IPS-NIHi11 (cell line): ENCODE measurements at places on chromosomes 7 and 10.

- no peak for DNase-seq
These were observed 86.2 kb downstream of the SH3PXD2A start for GRCh38 chr10:103769176-103769575.

- DNase-seq = no peak
These were observed 316.6 kb downstream of the PAXIP1 start for GRCh38 chr7:154686305-154686704.

DNA sequence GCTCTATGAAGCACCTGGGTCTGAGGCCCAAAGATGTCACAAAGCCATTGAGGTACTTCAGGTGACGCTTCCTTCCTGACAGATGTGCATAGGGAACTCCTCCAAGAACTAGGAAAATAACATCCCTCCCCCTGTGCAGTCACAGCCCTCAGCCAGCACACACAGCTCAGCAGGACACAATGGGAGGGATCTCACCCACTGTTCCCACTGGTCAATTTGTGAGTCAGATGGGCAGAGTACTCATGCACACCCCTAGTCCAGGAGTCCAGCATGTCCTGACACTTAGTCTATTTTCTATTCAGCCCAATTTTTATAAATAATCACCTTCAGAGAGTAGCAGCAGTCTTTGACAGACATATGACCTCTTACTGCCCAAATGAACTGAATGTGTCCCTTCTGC lies 60.7 kb upstream of the PFKP start:
- DNase-seq = no peak

DNA sequence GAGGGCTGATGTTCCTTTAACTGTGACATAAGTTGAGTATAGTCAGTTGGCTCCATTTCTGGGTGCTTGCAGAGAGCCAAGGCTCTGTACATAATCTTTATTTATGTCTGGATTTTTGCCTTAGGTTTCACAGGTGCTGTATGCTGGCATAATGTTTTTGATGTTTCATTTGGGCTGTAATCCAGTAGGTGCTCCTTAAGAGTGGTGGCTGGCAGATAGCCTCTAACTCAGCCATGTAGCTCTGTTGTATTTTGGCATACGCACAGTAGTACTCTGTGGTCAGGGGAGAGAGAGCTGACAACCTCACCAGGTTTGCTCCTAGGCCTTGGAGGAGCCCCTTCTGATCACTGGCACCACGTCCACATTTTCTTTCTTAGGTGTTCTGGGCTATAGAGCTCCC lies 61.1 kb downstream of the RNF133 start:
- no peak for DNase-seq

DNA sequence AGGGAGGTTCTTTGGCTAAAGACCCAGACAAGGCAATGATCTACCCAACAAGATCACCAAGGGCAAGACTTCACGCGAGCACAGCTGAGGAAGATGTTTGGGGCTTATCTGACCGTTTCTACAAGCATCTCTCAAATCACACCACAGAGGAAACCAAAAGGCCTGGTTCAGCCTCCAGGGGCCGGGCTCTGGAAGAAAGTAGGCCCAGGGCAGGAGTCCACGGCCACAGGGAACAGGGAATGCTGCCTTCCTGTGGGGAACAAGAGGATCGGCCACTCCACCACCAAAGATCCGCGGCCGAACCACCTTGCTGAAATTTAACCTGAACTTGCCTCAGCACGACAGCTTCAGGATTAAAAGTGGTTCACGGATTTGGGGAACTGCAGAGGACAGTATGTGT lies 332.5 kb downstream of the PTPRN2 start:
- DNase-seq = no peak

GRCh38 chr10:64113375-64113774 lies 592.2 kb downstream of the REEP3 start:
- no peak for DNase-seq

DNA sequence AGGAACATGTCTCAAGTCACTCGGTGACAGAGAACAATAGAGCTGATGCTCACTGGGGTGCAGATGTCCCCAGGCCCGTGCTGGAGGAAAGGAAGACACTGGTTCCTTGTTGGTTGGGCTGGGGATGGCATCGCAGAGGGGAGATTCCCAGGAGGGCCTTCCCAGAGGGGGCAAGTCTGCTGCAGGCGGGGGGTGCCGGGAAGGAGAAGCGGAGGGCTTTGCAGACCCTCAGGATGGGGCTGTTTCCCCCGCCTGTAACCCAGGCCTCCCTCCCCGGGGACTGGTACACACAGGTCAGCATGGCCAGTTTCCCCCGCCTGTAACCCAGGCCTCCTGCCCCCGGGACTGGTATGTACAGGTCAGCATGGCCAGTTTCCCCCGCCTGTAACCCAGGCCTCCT lies 283.8 kb downstream of the DNAJB6 start:
- DNase-seq = no peak

- no peak for DNase-seq
These were observed 45.7 kb downstream of the ESYT2 start for GRCh38 chr7:158783595-158783994.

GRCh38 chr7:158422887-158423560 lies 164.6 kb downstream of the PTPRN2 start:
- no peak for DNase-seq

DNA sequence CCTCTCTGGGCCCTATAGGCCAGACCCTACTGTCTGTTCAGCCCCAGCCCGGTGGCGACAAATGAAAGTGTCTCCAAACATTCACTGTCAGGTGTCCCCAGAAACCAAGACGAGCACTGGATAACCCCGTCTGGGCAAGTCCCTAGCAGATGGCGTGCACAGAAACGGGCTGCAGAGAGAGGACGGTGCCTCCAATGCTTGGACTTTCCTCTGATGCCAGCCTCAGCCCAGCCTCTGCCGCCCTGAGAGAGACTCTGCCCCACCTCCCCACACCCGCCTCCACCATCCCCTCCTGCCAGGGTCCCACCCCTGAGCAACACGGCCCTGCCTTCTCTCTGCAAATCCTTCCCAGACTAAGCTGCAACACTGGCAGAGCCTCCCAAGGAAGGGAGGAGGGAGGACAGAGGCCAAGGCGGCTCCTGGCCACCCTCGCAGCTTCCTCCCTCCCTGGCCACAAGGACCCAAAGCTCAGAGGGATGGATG lies 7.4 kb upstream of the LFNG start:
- DNase-seq = no peak

DNA sequence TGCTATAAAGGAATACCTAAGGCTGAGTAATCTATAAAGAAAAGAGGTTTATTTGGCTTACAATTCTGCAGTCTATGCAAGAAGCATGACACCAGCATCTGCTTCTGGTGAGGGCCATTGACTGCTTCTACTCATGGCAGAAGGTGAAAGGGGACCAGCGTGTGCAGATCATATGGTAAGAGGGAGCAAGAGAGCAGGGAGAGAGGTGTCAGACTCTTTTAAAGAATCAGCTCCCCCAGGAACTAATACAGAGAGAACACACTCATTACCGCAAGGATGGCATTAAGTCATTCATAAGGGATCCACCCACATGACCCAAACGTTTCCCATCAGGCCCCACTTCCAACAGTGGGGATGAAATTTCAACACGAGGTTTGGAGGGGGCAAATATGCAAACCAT lies 3.5 kb upstream of the COL28A1 start:
- DNase-seq = no peak

DNA sequence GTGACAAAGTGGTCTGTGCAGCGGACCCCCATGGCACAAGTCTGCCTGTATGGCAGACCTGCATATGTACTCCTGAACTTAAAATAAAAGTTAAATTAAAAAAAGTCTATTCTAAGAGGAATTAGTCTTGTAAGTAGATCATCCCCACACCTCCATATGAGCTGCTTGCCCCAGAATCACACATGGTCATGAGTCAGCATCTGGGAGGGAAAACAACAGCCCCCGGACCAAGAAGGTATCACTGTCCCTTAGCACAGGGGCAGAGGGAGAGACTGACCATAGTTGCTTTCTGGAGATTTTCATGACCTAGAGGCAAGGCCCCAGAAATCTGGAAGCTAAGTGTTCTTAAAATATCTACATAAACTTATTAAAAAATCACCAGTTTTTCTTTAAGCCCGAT lies 86.6 kb upstream of the PDK4 start:
- DNase-seq = no peak

GRCh38 chr10:129929343-129930292 lies 34.5 kb downstream of the EBF3 start:
- DNase-seq = peak; percentile 48

GRCh38 chr7:109751241-109751640 lies 1181.6 kb downstream of the DNAJB9 start:
- no peak for DNase-seq

- DNase-seq = no peak
These were observed 190.0 kb downstream of the PLXNA4 start for GRCh38 chr7:132386201-132386681.

DNA sequence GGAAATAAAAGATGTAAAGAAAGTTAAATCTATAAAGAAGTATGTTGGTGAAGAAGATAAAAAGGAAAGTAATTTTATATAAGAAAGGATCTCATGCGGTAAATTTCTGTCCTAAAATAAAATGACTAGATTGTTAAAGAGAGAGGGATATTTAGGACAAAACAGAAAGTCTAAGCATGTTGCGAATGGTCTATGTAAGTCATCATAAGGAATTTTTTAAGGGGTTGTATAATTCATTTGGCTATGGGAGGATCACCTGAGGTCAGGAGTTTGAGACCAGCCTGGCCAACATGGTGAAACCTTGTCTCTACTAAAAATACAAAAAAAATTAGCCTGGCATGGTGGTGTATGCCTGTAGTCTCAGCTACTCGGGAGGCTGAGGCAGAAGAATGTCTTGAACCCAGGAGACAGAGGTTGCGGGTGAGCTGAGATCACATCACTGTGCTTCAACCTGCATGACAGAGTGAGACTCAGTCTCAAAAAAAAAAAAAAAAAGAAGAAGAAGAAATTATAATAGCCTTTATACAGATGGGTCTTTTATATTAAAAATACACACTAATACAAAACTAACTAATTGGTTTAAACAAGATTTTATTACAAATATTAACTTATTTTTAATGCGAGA lies 294.3 kb downstream of the MAGI2 start:
- no peak for DNase-seq

GRCh38 chr10:70334526-70335245 lies 47.7 kb downstream of the LRRC20 start:
- no peak for DNase-seq

DNA sequence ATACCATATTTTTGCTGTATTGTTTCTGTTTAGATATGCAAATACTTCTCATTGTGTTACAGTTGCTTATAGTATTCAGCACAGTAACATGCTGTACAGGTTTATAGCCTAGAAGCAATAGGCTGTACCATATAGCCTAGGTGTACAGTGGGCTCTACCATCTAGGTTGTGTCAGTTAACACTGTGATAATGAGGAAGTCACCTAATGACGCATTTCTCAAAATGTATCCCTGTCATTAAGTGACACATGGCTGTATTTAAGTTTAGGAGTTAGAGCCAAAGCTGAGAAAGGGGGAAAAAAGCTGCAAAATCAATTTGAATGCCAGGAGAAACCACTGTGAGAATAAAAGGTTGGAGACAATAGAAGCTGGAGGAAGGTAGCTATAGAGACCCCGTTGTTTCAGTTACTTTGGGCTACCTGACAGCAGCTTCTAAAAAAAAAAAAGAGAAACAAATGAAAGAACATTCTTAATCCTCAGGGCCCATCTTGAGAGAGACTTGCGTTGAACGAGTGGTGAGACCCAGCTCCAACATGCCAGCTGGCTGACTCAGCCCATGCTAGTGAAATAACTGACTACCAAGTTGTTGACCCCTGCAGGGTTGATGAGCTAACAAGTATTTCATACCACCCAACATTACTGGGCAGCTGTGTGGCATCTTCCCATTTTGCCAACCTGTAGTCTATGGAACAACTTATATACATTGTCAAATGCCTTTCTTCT lies 8.7 kb downstream of the STARD3NL start:
- DNase-seq = no peak

DNA sequence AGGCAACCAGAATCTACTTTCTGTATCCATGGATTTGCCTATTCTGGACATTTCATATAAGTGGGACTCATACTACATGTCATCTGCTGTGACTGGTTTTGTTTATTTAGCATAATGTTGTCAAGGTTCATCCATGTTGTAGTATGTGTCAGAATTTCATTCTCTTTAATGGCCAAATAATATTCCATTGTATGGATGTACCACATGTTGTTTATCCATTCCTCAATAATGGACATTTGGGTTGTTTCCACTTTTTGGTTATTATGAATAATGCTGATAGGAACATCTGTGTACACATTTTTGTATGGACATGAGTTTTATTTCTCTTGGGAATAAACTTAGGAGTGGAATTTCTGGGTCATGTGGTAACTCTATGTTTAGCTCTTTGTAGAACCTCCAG lies 133.7 kb downstream of the CREB5 start:
- no peak for DNase-seq

DNA sequence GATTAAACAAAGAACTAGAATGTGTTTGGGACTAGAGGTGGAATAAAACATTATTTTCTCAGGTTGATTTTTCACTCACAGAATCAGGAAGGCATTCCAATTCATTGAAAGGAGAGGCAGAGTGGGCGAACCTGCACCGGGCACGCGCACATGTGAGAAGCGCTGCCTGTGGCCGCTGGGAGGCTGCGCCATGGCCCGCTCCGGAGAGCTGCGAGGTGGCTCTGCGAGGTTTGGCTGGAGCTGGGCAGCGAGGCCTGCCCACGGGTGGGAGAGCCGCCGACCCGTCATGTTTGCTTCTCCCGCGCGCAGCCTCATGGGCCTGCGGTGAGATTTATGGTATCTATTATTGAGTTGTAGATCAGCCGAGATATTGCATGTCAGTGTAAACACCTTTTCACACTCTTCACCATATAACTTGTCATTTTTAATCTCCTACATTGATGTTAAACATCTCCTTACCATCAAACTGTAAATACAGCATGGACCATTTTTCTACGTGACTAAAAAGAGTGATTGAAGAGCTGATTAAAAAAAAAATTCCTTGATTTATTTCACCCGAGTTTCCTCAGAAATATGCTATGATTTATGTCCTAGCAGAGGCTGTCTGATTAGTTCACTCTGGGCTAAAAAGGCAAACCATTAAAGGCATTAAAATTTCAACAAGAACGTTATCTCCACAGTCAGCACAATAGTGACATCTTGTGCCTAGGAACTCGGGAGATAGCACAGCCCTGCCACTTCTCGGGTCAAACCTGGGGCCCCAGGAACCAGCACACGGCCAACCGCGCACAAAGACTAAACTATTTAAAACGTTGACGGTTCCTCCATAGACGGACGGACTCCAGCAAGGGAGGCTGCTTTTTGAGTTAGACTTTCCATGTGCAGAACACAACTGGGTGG lies 96.6 kb upstream of the RNF32 start:
- DNase-seq = no peak

DNA sequence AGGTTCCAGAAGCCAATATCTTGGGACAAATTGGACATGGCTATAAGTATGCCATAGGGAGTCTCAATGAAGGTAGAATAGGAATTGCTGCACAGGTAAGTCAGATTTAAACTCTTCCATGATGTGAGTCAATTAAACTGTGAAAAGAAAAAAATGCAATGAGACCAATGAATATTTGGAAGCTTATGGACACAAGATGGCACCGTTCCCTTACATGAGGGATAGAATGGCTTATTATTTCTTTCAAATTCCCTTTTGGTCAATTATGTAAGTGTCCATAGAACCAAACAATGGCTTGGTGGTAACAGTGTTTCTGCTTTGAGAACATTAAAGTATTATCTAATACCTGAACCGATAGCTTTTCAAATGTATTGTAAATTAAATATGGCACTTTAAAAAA lies 35.6 kb downstream of the ACADSB start:
- DNase-seq = no peak
